ENCODE measurements at places on chromosomes 7 and 10. TPM values are rescaled to one million over a fixed set of nuclear protein-coding genes. Genes with fewer than 3 reads are reported as not detected.

Gene RGR
- not detected for polyA plus RNA-seq

GRCh38 chr7:25388681-25389080 lies 160.4 kb upstream of the NPVF start:
- DNase-seq, result no peak

GRCh38 chr10:92691591-92692079 lies 1.9 kb downstream of the HHEX start:
- peak; percentile 86 for DNase-seq

DNA sequence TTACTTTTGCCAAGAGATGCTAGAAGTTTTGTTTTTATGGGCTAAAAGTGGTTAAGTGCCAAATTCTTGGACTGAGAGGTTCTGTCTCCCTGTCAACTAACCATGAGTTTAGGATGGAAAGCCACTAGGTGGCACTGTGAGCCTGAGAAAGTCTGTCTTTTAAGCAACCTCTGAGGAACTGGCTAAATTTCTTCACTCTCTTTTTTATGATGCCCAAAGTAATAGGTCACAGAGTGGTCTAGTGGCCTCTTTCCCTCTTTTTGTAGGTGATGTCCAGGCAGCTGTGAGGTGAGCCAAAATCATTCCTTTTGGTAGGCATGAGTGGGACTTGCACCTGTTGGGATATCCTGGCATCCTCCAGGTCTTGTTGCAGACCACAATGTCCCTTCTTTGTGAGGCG lies 56.8 kb downstream of the SND1 start:
- peak; percentile 63 for DNase-seq

Gene DOCK4
- polyA plus RNA-seq, result not detected

Gene RADIL
- 0.04 TPM for polyA plus RNA-seq

DNA sequence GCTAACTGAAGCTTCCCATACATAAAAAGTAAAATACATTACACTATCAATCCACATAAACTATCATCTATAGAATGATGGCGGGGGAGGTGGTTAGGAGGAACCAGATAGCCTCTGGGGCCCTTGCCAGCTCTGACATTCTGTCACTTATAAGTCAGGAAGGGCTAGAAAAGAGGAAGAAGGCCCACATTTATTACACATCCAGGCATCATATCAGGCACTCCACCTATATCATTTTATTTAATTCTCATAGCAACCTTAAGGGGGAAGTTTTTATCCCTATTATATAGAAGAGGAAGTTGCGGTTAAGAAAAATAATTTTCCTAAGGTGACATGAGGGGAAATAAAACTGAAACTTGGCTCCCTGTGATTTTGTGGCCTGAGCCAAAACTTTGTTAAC lies 29.9 kb downstream of the HEPACAM2 start:
- DNase-seq, result no peak

DNA sequence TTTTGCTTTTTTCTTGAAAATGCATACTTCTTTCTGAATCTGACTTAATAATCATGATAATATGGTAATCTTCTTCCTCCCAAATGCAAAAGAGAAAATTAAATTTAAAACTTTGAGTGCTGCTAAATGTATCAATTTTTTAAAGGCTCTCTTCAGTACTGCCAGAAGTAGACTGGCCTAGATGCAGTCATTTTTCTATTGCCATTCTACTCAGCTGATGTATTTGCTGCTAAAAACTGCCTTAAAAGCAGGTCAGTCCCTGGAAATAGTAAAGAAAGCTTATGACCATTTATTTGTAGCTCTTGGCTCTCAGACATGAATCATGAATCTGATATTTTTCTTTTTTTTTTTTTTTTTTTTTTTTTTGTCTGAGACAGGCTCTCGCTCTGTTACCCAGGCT lies 28.5 kb downstream of the NAPEPLD start:
- DNase-seq, result no peak

DNA sequence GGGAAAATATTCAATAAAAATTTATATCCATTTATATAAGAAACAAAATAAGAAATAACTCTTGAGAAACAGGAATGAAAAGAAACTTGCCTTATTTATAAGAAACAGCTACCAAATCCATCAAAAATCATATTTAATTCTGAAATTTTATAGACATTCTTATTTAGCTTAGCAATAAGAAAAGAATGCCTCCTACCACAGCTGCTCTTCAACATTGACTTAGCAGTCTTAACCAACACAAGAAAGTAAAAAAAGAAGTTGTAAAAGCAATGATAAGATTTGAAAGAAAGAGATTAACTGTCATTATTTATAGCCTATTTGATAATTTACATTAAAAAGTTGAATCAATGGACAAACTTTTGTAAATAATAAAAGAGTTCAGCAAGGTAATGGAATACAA lies 212.8 kb downstream of the ZNF365 start:
- no peak for DNase-seq

Gene CCDC146
- 0.67 TPM for polyA plus RNA-seq

- no peak for DNase-seq
Observed at GRCh38 chr7:138584283-138584682, 116.9 kb downstream of the SVOPL start.

Gene GLI3
- not detected for polyA plus RNA-seq

Gene MLXIPL
- not detected for polyA plus RNA-seq

- no peak for DNase-seq
Observed at GRCh38 chr10:71998840-71999194, 34.6 kb downstream of the CHST3 start.

Gene OR2A12
- polyA plus RNA-seq, result not detected

DNA sequence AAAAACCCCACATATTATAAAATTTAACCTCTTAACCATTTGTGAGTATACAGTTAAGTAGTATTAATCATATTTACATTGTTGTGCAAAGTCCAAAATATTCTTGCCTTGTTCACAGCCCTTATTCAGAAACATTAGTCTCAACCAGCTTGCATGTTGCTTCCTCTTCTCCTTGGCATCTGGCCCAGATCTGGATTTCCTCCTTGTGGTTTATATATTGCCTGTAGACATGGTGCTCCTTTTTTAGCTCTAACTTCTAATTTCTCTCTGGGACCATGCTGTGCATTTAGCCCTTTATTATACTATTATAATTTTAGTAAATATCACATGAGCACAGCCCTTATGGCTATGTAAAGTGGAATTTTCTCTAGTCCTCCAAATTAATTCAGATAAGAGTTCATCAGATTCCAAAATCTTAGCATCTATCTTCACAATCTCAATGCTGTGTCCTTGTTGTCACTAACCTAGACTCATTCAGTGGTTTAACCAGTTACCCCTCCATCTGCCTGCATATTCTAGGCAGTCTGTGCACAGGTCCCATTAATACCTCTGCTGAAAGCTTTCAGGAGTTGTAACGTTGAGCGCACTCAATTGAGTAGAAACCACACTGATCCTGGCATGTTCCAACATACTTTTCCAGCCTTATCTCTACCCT lies 7.9 kb downstream of the CPED1 start:
- peak; percentile 33 for DNase-seq

Gene EGFR
- not detected for polyA plus RNA-seq

- DNase-seq, result no peak
Observed at GRCh38 chr7:137001041-137001440, 132.6 kb downstream of the CHRM2 start.

GRCh38 chr10:102731222-102731800 lies 12.4 kb upstream of the WBP1L start:
- no peak for DNase-seq

DNA sequence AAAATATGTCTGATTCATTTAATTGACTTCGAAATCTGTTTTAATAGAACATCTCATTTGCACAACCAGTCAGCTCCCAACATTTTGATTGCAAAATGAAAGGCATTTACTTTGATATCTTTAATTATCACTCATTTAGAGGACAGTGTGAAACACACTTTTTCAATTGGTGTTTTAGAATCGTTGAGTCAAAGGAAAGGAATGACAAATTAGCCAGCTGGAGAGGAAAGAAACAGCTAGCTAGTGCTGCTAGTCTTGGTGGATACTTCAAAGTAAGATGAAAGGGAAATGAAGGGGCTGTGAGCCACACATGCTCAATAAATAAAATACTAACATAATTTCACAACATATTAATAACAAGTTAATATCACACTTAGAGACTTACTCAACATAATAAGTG lies 570.2 kb downstream of the PHTF2 start:
- no peak for DNase-seq

DNA sequence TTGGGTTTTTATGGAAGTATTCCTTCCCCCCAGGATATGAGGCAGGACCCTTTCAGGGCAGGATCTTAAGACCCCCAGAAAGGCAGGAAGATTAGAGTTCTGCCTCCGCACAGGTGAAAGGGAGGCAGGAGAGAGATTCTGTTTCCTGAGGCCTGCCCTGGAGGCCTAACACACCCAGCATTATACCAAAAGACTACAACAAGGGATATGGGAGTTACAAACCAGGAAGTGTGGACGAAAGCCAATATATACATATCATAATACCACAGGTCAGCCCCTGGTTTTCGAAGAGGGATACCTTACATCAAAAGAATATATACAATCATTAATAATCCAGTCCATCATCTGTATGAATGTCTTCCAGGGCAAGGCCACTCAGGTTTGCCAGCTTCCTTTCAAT lies 14.2 kb downstream of the MINPP1 start:
- DNase-seq, result no peak

- DNase-seq, result no peak
Observed at GRCh38 chr7:42574685-42575084, 337.2 kb downstream of the C7orf25 start.

Gene CALML3
- not detected for polyA plus RNA-seq

DNA sequence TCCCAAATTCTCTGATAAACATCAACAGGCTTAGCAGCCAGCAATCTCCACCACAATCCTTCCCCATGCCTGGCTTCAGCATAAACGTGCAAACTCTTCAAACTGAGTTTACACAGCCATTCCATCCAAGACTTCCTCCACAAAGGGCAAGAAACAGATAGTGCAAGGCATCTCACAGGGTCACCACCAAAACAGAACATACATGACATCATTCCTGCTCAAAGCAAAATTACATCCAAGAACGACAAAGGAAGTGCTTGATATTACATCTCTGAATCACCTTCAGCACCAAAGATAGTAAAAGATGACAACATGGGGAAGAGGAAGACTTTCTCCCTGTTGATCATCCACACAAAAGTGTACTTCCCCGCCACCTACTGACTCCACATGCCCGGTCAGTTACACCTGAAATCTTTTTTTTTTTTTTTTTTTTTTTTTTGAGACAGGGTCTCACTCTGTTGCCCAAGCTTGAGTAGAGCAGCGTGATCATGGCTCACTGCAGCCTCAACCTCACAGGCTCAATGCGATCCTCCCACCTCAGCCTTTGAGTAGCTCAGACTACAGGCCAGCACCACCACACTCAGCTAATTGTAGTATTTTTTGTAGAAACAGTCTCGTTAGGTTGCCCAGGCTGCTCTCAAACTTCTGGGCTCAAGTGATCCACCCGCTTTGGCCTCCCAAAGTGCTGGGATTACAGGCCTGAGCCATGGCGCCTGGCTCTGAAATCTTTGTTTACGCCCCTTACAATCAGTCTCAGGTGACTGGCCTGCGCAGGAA lies 127.5 kb downstream of the PARD3 start:
- DNase-seq, result no peak

DNA sequence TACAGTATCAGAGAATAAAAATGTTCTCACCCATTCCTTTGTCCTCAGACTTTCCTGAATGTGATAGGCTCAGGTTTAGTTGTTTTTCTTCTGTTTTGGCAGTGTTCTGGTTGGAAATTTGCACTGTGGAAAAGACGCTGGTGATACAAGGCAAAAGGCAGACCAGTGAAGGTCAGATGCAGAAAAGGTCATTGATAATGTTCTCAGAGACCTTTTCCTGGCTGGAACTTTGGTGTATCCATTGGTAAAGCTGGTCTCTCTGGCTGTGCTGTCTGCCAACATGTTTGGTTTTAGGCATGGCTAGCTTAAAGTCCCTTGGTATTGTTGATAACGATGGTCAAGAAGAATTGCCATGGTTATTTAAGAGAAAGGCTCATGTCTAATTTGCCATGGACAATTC lies 11.5 kb downstream of the ARID5B start:
- no peak for DNase-seq

- no peak for DNase-seq
Observed at GRCh38 chr10:10976652-10977051, 41.0 kb upstream of the CELF2 start.

DNA sequence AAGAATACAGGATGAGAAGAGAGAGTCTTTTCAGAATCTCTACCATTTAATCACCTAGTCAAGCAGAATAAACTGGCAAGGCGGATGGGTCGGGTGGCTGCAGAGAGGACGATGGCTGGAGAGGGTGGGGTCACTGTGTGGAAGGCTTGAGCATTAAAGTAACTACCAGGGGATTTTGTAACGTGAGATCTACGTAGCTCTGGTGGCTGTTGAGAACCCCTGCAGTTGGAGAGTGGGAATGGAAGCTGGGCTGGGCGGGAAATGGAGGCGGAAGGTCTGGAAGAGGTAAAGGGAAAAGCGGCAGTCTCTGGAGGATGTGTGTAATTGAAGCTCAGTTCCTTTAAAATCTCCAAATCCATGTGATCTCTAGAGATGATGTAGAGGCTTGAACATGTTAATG lies 135.0 kb downstream of the GATA3 start:
- no peak for DNase-seq

Gene FBH1
- 123 TPM for polyA plus RNA-seq

DNA sequence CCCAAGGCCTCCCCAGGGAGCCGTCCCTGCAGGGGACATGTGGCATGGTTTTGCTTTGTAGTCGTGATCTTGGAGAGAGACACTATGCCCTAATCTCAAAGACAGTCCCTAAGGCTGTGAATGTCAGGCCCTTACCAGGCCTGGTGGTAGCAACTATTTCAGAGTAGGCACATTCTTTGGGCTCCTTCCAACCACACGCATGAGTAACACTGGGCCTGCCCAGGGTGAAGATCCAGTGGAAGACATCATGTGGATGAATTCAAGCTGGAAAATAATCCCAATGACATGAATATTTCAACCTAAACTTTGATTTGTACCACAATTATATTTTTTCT lies 39.5 kb upstream of the INSIG1 start:
- no peak for DNase-seq

Gene CHRM2
- not detected for polyA plus RNA-seq

GRCh38 chr7:137020351-137020750 lies 151.9 kb downstream of the CHRM2 start:
- no peak for DNase-seq

- DNase-seq, result no peak
Observed at GRCh38 chr7:143485500-143485899, 7.8 kb downstream of the TAS2R41 start.

GRCh38 chr10:43692051-43692825 lies 43.6 kb upstream of the ZNF32 start:
- DNase-seq, result no peak

GRCh38 chr7:107937531-107937930 lies 46.5 kb downstream of the DLD start:
- no peak for DNase-seq

- no peak for DNase-seq
Observed at GRCh38 chr7:50502001-50502684, 52.0 kb upstream of the FIGNL1 start.

GRCh38 chr10:86350897-86351296 lies 15.7 kb downstream of the GRID1 start:
- DNase-seq, result no peak

DNA sequence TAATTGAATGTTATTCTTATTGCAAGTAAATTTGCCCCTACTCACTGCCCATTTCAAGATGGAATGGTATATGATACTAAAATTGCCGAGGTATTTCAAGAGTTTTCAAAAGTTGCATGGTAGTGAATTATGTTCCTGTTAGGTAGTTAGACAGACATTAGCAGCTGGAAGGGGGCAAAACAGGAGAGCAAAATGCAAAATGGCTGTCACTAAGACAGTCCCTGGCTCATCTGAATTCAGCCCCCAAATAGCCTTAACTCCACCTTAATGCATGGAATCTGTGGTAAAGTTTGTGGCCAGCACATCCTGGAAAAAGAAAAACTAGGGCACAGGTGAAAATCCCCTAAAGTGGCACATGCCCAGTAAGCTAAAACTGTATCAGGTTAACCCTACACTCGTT lies 894.9 kb downstream of the NXPH1 start:
- no peak for DNase-seq

GRCh38 chr7:112338786-112339185 lies 111.5 kb upstream of the IFRD1 start:
- no peak for DNase-seq

All from naive B cell (primary cell).